ENCODE measurements at places on chromosomes 7 and 10.

GRCh38 chr10:25666276-25666675 is 267.8 kb upstream of the MYO3A start:
- no peak for DNase-seq

- no peak for DNase-seq
These were observed 73.4 kb downstream of the LYZL2 start for GRCh38 chr10:30556189-30556588.

GRCh38 chr10:14557567-14557966 is 217.1 kb downstream of the FAM107B start:
- no peak for DNase-seq

GRCh38 chr10:119315128-119316001 is 108.0 kb downstream of the GRK5 start:
- peak; percentile 38 for DNase-seq

- no peak for DNase-seq
These were observed 71.0 kb upstream of the PLPP4 start for GRCh38 chr10:120385992-120386391.

DNA sequence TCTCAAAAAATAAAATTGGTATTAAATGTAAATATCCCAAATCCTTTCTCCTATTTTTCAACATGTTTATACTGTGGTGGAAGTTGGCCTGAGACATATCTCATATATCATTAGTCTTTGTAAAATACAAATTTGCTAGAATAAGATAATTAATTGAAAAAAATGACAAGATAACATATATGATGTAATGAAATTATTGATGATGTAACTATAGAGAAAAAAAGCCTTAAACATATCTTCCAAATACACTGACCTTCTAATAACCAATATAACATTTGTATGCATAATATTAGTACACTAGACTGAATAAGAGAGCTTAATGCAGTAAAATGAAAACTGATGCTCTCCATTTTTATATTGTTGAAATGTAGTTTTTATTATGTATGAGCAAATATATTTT is 104.3 kb downstream of the PRKG1 start:
- no peak for DNase-seq

DNA sequence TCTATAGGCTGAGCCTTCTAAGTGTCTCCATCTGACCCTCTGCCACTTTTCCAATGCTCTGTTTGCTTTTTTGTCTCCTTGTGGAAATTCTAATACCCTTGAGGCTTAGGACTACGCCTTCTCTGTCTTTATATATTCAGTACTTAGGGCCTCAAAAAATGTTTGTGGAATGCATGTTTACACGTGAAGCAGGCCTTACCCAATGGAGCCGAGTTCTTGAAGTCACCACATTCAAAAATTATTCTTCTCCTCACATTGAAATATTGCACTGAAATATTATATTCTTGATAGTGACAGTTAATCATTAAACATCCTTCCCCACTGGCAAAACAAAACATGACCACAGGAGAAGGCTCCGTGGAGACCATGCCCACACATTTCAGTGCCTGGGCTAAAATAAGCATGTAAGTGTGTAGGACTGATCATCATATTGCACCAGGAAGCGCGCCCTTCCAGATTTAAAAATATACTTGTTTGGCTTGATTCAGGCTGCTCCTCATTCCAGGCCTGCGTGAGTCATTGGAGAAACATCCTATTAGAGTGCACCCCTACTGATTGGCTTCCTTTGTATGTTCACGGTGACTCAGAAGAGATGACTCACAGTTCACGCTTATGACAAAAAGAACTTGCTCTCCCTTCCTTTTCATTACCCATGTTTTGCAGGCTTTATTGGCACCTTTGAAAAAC is 307.4 kb upstream of the AOAH start:
- DNase-seq: no peak

GRCh38 chr10:119100434-119101238 is 3.3 kb upstream of the DENND10 start:
- no peak for DNase-seq

GRCh38 chr7:99126921-99127553 is 16.9 kb downstream of the SMURF1 start:
- DNase-seq: no peak

- no peak for DNase-seq
These were observed 60.1 kb downstream of the DIP2C start for GRCh38 chr10:629186-629998.

- no peak for DNase-seq
These were observed 19.8 kb upstream of the UMAD1 start for GRCh38 chr7:7620644-7621210.

GRCh38 chr10:132058111-132058745 is 7.5 kb upstream of the JAKMIP3 start:
- DNase-seq: no peak

- no peak for DNase-seq
These were observed 2.4 kb downstream of the FAS start for GRCh38 chr10:88992921-88993524.

DNA sequence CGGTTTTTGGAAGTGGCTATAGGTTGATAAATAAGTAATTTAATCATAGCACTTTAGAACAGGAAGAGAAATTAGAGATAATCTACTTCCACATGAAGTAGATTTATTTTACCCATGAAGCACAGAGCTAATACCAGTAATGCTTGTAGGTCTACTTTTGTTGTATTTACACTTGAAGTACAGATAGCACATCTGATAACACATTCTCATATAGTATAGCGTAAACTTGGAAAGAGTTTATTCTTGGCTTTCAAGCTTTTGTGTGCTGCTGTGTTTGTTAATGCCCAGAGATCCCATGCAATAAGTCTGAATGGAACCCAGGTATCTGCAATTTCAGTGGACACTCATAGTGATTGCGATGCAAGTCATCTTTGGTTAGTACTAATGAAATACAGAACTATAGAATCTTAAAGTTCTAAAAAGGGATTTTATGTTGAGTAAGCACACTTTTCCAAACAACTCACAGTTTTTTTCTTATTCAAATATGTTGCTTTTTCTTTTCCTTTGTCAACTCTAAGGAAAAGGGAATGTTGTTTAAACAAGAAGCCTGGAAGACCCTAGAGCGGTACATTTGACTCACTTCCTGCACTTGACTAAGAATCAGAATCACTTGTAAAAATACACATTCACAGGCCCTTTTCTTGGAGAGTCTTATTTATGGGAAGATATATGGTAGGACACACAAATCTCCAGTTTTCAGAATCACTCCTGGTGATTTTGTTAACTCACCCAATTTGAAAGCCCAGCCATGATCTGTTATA is 105.8 kb downstream of the GNAI1 start:
- DNase-seq: no peak

DNA sequence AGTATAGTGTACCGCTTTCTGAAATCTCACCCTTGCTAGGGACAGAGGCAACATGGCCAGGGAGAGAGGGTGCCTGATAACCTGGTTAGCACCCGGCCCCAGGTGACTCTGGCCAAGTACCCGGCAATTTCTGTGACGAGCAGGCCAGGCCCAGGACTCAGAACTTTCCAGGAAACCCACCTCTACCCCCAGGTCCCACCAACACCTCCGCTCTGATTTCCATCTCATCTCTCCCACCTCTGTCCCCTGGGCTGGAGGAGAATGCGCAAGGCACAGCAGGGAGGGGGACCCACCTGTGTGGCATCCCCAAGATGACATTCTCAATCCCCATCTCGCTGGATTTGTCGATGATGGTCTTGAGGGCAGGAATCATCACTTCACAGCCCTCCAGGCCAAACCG is 11.6 kb downstream of the OGDHL start:
- DNase-seq: no peak

DNA sequence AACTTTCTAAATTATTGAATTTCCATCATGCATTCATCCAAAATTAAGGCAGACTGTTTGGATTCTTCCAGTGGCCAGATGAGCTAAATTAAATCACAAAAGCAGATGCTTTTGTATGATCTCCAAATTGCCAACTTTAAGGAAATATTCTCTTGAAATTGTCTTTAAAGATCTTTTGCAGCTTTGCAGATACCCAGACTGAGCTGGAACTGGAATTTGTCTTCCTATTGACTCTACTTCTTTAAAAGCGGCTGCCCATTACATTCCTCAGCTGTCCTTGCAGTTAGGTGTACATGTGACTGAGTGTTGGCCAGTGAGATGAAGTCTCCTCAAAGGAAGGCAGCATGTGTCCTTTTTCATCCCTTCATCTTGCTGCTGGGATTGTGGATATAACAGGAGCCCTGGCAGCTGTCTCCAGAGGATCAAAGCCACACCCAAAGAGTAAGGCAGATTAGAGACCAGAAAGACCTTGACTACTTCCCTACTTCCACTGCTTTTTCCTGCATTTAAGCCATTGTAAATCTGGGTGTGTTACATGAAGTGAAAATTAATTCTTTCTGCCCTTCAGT is 8.2 kb upstream of the CFAP69 start:
- no peak for DNase-seq

GRCh38 chr10:7488418-7488829 is 77.6 kb upstream of the SFMBT2 start:
- no peak for DNase-seq

DNA sequence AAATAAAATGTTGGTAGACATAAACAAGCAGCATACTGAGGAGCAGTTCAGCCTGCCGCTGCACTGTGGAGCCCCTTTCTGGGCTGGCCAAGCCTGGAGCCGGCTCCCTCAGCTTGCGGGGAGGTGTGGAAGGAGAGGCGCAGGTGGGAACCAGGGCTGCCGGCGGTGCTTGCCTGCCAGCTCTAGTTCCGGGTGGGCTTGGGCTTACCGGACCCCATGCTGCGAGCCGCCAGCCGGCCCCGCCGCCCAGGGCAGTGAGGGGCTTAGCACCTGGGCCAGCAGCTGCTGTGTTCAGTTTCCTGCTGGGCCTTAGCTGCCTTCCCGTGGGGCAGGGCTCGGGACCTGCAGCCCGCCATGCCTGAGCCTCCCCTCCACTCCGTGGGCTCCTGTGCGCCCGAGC is 672.9 kb upstream of the POM121L12 start:
- DNase-seq: no peak

- no peak for DNase-seq
These were observed 136.0 kb downstream of the ACTR3B start for GRCh38 chr7:152895527-152895926.

- no peak for DNase-seq
These were observed 187.9 kb upstream of the MALRD1 start for GRCh38 chr10:18860631-18861240.

GRCh38 chr10:79142522-79143309 is 74.0 kb downstream of the ZMIZ1 start:
- no peak for DNase-seq

DNA sequence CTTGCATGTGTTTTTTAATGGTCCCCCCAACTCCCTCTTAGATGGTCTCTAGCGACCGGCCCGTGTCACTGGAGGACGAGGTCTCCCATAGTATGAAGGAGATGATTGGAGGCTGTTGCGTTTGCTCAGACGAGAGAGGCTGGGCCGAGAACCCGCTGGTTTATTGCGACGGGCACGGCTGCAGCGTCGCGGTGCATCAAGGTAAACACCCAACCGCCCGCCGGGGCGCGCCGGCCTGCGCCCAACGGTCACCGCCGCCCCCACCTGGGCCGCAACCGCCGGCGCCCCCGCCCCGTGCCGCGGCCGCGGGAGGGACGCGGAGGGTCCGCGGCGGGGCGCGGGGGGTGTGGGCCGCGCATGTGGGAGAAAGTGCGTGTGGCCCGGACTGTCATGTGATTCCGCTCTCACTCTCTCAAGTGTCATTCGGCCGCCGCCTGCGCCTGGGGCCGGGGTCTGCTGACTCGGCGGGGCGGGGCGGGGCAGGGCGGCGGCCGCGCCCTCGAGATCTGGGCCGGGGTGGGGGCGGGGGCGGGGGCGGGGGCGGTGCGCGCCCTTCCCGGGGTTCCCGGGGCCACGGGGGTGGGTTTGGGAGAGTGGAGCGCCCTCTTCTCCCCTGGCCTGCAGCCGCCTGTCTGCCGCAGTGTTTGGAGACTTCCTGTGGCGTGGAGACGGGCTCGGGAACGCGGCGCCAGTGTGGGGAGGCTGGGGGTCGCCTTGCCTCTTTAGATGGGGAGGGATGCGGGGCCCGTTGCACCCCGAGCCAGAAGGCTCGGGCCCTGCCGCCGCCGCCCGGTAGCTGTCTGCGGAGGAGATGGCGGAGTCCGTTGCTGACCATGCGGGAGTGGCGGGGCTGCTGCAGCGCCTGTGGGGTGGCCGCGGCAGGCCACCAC is 817 bp downstream of the MLLT10 start:
- DNase-seq: peak; percentile 26

DNA sequence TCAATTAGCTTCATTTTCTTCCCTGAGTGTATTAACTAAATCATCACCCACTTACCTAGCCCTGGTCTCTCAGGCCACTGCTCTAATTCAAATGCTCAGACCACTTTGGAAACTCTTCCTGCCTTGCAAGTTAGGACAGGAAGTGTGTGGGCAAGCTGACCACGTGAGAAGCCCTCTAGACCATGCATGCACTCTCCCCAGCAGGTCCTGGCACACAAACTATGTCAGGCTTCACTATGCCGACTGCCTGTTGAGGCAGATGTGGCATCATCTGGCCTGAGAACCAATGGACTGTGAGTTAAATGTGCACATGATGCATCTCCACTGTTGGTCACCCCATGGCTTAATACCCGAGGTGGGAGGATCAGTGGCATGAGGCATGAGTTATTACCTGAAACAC is 439.6 kb downstream of the GRID1 start:
- DNase-seq: no peak

- DNase-seq: no peak
These were observed 778.0 kb upstream of the AUTS2 start for GRCh38 chr7:68820321-68820720.

GRCh38 chr7:2102375-2102723 is 130.4 kb downstream of the MAD1L1 start:
- no peak for DNase-seq

- DNase-seq: no peak
These were observed 1690.0 kb upstream of the LRRTM3 start for GRCh38 chr10:65235846-65236245.

DNA sequence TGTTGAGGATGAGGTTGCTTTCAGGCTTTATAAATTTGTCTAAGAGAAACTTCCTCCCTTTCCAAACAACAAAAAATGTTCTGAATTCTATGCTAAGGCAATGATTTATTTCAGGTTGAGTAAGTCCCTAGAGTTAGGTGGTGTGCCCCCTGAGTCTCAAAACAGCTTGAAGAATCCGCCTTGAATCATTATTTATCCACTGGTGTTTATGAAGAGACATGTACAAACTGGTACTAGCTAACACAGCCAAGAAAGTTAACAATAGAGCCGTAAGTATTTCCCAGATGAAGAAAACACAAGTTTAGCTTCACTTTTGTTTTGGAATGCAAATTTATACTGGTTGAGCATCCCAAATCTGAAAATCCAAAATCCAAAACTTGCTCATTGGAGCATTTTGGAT is 66.2 kb upstream of the SRPK2 start:
- no peak for DNase-seq

- no peak for DNase-seq
These were observed 2.9 kb downstream of the SLC16A12 start for GRCh38 chr10:89532476-89532875.
